ENCODE measurements at places on chromosomes 16 and 17.

GRCh38 chr16:72198021-72198711, 26.2 kb upstream of the PMFBP1 start:
- peak; percentile 22 for DNase-seq

DNA sequence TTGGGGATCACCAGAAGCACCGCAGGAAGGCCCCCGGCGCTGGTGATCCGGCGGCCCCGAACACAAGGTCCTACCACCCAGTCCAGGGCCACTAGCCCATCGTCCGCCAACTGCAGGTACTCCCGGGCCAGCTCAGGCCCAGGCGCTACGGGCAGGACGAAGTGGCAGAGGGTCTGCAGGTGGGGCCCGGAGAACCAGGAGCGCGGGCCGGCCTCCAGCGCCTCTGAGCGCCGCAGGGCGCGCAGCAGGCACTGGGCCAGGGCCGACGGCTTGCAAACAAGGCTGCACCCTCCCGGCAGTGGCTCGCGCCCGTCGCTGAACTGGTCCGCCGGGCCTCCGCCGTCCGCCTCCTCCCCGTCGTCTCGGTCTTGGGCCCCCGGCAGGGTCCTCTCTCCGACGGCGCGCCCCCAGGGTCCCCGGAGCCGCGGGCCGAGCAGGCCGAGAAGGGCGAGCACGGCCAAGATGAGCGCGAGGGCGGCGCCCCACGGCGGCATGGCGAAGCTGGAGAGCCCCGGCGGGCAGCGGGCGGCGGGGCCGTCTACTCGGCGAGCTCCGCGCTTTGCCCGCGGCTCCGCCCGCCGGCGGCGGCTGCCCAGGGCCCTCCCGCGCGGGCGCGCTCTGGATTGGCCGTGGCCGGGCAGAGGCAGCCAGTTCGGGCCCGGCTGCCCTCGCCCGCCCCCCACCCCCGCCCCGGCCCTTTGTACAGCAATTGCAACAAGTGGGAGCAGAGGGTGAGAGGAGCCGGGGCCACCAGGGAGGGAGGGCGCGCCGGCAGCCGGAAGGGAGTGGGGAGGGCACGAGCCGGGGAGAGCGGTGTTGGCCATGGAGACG, at the start of gene ABHD15:
TSS of gene ABHD15 (minus strand) at position 565 of the 831 bp plus-strand sequence. CDS start at position 494, 71 bp downstream.
- DNase-seq, result no peak

- DNase-seq, result no peak
These were observed 115.5 kb upstream of the SMURF2 start for GRCh38 chr17:64777415-64778239.

DNA sequence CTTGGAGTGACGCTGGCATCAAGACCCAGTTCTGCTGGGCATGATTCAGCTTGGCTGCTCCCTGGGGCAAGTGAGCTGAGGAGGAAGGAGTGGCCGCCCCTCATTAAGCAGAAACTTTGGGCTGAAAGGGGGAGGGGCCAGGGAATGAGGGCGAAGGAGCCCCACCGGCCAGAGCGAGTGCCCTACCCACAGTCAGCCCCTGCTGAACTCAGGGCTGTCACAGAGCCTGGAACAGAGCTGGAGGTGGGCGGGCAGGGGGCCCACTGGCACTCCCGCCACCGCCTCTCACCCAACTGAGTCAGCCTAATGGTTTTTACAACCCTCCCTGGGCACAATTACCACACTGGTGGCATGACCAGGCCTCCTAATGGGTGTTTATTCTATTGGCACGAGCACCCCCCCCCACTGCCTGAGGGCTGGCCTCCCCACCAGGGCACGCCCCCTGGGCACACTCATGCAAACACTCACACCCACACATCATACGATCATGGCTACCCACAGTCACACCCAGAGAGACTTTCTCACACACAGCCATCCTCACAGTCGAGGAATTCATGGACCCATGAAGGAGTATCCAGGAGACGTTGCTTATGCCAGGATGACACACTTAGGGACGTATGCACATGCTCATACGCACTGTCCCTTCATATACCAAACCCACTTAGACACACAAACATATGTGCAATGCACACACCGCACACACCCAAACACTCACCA, 19.2 kb downstream of the UNC119 start:
- DNase-seq, result no peak

GRCh38 chr17:53462393-53462811, 360.3 kb upstream of the KIF2B start:
- no peak for DNase-seq

- no peak for DNase-seq
These were observed 981 bp upstream of the CD300H start for GRCh38 chr17:74568106-74568873.

GRCh38 chr16:66650707-66651473, 45.7 kb downstream of the CMTM4 start:
- peak; percentile 57 for DNase-seq

DNA sequence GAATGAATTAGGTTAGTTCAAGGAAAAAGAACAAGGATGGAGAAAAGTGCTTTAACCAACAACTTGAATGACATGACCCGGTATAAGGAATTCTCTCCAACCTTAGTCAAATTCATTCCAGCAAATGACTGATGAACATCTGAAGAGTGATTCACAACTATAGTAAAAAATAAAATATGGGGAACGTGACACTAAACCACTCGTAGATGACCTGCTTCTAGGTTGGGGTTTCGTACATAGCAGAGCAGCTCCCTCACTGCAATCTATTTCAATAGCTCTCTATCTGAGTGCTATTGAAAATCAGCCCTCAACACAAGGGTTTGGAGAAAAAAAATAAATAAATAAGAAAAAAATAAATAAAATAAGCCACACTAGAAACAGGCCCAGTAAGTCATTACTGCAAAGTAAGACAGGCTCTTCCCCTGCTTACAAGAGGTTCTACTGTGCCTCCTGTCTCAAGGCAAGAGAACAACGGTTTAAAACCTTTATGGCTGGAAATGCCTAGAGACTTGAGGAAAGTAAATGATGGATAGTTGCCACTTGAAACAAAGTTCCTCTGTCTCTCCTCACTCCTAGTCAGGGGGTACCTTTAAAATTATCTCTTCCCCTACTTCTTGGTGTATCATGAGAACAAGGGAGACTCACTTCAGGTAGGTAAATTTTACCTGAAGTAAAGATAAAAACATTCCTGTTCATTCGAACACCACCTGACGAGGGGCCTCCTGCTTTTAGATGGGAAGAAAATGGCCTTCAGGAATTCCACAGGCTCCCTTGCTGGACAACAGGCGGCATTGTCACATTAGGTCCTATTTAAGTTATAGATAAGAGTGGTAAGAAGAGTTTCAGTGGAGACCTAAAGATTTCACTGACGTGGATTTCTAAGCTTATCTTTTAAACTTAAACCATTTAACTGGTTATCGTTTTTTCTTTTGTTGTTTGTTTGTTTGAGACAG, 20.5 kb downstream of the COG7 start:
- DNase-seq, result no peak

- no peak for DNase-seq
These were observed 299.1 kb upstream of the FOXF1 start for GRCh38 chr16:86211265-86211664.

- DNase-seq, result no peak
These were observed 1.2 kb upstream of the WIPI1 start for GRCh38 chr17:68458260-68459036.

- DNase-seq, result no peak
These were observed 98.9 kb downstream of the CCT6B start for GRCh38 chr17:34862384-34862783.

GRCh38 chr16:79714440-79714839, 113.9 kb upstream of the MAF start:
- DNase-seq, result no peak

DNA sequence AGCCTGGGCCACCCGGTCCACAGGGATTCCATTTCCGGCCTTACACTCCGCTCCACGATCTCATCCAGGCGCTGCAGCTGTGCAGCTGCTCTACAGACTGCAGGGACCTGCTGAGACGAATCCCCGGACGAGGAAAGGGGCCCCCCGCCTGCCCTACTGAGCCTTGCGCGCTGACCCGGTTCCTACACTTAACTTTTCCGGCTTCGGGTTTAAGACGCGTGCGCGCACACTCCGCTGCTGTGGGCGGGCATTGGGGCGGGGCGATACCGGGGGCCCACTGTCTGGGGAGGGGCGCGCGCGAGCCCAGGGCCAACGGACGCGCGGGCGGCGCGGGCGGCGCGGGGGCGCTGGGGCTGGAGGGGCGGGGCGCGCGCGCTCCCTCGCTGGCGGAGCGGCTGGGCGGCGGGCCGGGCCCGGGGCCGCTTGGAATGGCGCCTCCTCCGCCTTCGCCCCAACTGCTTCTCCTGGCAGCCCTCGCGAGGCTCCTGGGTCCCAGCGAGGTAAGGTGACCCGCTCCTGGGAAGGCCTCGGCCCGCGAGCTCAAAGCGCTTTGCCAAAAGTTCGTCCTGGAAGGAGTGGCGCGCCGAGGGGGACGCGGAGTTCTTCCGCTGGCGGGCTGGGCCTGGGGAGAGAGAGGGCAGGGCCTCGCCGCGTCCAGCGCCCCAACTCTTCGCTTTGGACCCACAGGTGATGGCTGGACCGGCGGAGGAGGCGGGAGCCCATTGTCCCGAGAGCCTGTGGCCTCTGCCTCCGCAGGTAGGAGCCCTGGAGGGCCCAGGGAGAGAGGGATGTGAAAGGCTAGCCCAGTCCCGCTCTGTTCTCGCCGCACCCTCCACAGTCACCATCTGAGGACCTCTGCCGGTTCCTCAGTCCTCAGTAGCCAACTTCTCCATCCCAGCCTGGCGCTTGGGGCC, at the start of gene TP53I13:
TSS of gene TP53I13 (plus strand) at position 371 of the 914 bp plus-strand sequence. CDS start at position 429, 58 bp downstream.
- DNase-seq, result peak; percentile 54

- DNase-seq, result no peak
These were observed 99.1 kb upstream of the RBBP6 start for GRCh38 chr16:24440306-24440705.

DNA sequence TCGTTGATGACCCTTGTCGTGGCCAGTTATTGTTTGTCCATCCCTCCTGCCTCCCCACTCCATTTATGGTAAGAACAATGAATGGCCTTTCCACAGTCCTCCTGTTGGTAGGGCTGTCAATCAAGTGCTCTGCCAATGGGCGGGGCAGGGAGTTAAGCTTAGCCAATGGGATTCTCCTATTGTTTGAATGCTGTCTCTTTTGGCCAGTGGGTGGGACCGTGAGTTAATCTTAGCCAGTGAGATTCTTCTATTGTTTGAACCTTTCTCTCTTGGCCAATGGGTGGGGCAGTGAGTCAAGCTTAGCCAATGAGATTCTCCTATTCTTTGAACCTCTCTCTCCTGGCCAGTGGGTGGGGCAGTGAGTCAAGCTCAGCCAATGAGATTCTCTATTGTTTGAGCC, 85.4 kb downstream of the IRX3 start:
- DNase-seq, result no peak

- DNase-seq, result peak; percentile 54
These were observed 6.0 kb upstream of the CHRNE start for GRCh38 chr17:4908711-4909496.

- no peak for DNase-seq
These were observed 16.1 kb downstream of the DDX42 start for GRCh38 chr17:63790057-63790456.

GRCh38 chr16:50739031-50739430, 2.9 kb upstream of the CYLD start:
- no peak for DNase-seq

GRCh38 chr17:35879773-35880654, at the start of gene CCL5:
TSS of gene CCL5 (minus strand) at chr17:35880360.
- DNase-seq, result no peak

- no peak for DNase-seq
These were observed 530 bp downstream of the GSG1L start for GRCh38 chr16:28062847-28063521.

DNA sequence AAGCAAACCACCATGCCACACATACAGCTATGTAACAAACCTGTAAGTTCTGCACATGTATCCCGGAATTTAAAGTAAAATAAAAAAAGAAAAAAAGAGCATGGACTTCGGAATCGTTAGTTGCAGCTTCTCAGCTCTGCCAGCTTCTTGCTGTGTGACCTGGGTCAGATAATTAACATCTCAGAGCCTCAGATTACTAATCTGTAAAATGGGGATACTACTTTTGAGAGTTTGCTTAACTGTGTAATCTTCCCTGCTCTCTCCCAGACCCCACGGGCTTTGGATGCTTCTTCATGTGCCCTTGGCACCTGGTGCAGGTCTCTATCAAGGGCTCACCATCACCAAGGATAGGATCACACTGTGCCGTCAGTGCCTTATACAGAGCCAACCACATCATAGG, 16.6 kb downstream of the HSD17B2 start:
- DNase-seq, result no peak

DNA sequence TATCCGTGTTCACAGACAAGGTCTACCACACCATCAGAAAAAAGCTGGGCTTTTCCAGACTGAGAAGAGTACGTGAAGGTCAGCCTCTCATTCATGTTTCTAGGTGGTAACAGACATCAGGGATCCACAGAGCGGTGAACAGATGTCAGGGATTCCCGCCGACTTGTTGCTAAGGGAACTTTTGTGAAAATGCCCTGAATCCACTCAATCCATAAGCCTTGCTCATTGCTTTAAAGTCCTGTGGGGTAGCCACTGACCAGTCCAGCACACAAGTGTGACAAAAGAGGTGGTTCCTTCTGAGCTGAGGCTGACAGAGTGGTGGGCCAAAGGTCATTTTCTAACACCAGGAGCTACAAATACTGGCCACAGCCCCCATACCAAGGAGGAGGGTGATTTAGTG, 5.9 kb downstream of the GAS7 start:
- DNase-seq, result no peak

DNA sequence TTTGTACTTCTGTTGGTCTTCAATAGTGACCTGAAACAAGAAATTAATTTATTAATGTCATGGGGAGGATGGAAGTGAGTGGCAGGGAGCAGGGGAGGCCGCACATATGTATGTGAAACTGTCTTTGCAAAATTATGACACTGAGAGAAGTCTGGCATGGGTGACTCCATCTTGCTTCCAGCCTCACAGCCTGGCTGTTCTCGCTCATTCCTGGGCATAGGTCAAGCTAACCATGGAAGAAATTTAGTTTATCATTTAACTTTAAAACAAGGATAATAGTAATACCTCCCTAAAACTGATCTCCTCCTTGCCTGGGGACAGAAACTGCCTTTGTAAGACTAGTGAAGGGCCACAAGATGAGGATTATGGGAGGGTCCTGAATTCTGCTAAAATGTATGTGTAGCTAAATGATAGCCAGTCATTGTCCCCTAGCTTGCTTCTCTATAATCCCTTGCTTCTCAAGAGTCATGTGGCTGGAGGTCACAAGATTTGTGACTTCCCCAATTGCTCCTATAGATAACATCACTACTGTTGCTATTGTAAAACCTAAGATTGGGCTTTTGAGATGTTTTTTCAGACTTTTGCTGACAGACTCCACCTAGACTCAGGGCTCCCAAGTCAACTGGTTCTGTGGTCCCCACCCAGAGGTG, 126.0 kb downstream of the HS3ST3A1 start:
- no peak for DNase-seq
